Naive B cell (primary cell): ENCODE measurements at places on chromosomes 2 and 18.

- no peak for DNase-seq
These were observed 622.5 kb downstream of the RNF144A start for GRCh38 chr2:7539760-7540159.

GRCh38 chr2:21381421-21381820 is 257.7 kb downstream of the TDRD15 start:
- DNase-seq: no peak

- DNase-seq: no peak
These were observed 72.6 kb downstream of the AP1S3 start for GRCh38 chr2:223764796-223765195.

GRCh38 chr2:239149501-239149900 is 251.3 kb downstream of the HDAC4 start:
- no peak for DNase-seq

DNA sequence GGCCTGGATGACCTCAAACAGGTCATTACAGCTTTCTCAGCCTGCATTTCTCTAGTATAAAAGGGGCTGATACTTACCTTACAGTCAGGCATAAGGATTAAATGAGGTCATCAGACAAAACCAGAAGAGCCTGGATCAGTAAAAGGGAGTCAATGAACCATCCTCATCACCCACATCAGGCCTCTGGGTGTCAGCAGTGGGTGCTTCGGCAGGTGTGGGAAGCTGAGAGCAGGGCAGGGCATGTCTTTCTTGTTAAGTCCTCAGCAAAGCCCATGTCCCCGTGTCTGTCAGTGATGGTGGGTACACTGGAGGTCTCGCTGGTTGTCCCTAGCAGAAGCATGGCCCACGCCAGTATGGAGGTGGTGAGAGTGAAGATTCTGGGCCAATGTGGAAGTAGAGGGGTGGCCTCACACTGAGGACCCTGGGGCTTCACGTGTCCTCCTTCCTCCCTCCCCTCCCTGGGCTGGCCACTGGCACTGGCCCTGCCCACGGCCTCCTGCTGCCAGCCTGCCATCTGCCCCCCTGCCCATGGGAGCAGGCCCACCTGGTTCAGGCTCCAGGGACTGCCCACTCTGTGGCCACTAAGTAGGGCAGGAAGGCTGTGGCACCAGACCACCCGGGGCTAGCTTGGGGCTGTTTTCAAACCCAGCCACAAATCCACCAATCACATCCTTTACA is 4.4 kb downstream of the ADRA2B start:
- DNase-seq: no peak

- DNase-seq: no peak
These were observed 26.4 kb downstream of the ELP2 start for GRCh38 chr18:36155851-36156757.

- DNase-seq: no peak
These were observed 20.2 kb upstream of the PAX3 start for GRCh38 chr2:222318712-222319585.

DNA sequence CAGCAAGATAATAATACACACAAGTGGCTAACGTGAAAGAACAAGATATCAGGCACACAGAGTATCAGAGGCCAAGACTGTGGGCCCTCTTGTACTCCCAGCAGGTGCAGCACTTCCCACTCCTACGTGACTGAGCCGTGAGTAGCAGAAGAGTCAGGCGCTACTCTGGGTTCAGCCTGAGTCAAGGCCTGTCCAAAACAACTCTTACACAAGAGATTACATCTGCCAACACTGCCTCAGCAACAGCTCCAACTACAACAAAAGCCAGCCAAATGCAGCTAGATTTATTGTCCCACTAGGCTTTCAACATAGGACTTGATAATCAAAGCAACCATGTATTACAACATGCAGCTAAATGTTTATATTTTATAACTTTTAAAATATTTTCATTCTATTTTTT is 56.2 kb downstream of the ITSN2 start:
- DNase-seq: no peak

DNA sequence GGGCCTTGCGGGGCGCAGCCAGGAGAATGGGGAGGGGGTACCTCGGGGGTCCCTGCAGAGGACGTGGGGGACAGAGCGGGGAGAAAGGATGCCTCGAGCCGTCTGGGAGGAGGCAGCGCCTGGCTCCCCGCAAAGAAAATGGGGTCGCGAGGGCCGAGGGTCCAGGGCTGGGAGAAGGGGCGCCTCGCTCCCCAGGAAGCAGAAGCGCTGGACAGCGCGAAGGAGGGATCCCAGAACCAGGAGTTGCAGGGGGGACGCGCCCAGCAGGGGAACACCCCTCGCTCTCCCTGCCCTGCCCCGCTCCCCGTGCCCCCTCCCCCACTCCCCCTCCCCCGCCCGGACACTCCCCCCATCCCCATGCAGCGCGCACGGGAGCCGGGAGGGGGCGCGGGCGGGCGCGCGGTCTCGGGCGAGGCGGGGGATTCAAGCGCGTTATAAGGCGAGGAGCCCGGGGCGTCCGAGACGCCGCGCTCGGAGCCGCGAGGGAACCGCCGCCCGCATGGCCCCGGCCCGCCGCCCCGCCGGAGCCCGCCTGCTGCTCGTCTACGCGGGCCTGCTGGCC is at the start of gene ERFE:
TSS of gene ERFE (plus strand) at position 462 of the 562 bp plus-strand sequence. CDS start at position 500, 38 bp downstream.
- peak; percentile 49 for DNase-seq

DNA sequence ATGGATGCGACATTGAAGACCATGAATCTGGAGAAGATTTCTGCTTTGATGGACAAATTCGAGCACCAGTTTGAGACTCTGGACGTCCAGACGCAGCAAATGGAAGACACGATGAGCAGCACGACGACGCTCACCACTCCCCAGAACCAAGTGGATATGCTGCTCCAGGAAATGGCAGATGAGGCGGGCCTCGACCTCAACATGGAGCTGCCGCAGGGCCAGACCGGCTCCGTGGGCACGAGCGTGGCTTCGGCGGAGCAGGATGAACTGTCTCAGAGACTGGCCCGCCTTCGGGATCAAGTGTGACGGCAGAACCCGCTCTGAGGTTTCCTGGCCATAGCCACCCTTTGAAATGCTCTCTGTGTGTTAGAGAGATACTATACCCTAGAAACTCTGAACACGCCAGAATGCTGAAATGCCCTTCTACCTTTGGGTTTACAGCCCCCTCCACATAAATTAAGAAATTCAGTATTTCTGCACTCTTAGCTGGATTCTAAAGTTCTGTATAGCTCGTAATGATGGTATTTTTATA is 659 bp downstream of the CHMP1B start:
- DNase-seq: peak; percentile 33

DNA sequence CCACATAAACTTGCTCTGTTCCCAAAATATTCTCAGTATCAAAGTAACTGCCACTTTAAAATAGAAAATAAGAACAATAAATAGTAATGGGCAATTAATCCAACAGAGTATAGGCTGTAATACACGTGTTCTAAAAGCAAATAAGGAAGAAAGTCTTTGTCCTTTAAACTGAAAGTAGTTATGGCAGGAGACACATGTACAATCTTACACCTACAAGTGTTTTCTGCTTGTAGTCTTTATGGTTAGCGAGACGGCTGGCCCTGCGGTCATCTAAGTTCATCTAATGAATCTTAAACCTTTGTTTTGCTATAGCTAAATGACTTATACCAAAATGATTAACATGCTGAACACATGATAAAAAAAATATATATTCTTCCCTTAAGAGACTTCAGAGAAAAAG is 32.4 kb downstream of the CYB5A start:
- DNase-seq: no peak

DNA sequence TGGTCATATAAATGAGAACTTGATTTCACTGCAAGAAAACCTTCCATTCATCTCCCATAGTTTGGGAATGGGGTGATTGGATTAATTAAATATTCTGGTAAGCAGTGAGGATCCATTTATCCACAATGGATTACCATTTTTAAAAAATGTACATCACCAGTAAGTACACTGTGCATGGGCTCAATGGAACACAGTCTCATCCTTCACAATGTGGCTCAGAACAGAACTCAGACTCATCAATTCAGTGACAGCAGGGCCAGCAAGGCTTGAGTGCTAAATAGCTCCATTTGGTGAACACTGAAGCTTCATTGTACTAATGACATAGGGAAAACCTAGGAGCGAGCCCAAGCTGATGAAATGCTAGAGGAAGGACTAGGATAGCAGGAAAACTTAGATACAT is 223.8 kb downstream of the CMPK2 start:
- DNase-seq: no peak

- DNase-seq: no peak
These were observed 82.2 kb downstream of the DYSF start for GRCh38 chr2:71535526-71535925.

DNA sequence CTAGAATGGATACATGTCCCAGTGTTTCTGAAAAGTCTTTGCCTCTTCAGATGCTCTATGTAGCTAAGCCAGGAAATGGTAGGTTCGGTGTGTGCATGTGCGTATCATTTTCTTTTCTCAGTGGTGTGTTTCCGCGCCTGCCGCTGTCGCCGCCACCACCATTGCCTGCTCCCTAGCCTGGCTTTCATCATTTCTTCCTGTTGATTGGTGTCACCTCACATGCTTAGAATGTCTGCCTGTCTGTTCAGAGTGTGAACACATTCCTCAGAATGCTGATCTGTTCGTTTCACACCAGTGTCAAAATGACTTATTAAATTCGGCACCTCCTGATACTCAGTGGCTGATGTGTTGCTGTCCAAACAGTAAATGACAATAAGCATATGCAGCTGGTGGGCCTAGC is 255.2 kb upstream of the SPRED2 start:
- no peak for DNase-seq

DNA sequence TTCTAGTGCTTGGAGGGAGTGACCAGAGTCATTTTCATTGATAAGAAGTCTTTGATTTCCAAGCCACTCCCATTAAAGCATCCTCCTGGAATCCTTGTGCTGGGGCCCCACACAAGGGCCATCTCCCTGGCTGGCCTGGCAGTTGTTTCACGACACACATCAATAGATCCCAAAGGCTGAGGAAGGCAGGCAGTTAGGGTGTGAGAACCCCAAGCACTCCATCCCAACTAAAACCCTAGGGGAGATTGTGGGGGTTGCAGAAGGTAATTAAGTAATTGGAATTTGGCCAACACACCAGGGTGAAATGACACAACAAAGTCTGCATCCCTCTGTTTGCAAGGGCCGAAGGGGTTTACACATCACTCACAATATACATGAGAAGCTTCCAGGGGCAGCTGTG is 578.1 kb upstream of the SYT4 start:
- no peak for DNase-seq

DNA sequence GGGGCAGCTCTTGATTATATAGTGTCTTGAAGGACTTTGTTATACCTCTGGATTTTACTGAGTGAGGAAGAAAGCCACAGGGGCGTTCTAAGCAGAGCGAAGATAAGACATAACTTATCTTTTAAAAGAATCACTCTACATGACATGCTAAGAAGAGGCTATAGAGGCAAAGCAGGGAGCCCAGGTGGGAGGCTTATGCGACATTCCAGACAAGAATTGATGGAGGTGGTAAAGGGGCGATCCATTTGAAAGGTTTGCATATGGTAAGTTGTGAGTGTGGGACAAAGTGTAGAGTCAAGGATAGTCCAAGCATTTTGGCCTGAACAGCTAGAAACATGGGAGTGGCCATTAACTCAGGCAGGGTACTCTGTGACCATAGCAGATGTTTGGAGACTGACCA is 49.8 kb downstream of the LYPD6 start:
- DNase-seq: no peak
